ENCODE measurements at places on chromosomes 4 and X.
A peak's percentile ranks its signal among the peaks of the same experiment; 100 is the strongest.

DNA sequence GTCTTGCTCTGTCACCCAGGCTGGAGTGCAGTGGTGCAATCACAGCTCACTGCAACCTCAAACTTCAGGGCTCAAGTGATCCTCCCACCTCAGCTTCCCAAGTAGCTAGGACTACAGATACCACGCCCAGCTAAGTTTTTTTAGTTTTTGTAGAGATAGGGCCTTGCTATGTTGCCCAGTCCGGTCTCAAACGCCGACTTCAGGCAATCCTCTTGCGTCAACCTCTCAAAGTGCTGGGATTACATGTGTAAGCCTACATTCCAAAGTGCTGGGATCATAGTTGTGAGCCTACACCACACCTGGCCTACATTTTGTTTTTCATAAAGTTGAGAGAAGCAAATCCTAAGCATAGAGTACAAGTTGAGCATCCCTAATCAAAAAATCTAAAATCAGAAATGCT, 42.2 kb downstream of the SMARCA5 start:
- no peak for DNase-seq

DNA sequence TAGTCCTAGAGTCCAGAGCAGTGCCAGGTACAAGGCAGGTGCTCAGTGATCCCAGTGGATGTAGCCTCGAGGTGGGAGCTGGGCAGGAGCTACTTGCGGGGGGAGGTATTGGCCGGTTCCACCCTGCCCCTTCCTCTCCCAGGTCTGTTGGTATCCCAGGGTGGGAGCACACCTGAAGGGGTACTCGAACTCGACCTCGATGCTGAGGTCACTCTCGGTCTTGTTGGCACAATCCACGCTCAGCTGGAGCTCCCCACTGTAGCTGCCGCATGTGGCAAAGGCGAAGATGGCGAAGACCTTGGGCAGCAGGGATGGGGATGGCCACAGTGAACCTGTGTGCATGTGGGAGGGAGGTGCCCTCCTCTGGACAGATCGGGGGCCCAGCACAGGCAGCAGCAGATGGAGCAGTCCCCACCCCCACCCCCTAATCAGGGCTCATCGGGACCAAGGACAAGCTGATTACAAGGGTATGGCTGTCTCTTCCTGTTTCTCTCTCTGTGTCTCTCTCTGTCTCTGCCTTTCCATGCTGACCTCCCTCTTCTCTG, 2.4 kb downstream of the SYP start:
- DNase-seq, result no peak

GRCh38 chr4:27360790-27361267, 500.2 kb downstream of the STIM2 start:
- no peak for DNase-seq

GRCh38 chrX:24498975-24499374, 33.9 kb downstream of the PDK3 start:
- DNase-seq, result no peak

DNA sequence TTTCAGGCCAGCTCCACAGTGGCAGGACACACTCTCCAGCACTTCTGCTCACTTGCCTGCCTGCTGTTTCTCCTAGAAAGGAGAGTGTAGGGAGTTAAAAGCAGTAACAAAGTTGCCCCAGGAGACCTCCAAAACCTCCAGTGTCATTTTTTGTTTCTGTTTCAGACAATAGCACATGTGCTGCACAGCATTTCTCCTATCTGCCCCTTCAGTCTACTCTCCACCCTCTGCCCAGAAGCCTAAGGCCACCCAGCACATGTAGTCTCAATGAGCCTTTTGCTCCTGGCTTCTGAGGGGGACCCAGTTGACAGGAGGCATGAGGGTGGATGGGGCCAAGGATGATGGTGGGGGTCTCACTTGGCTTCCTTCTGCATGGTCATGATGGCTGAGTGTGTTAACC, 329.6 kb upstream of the CLNK start:
- DNase-seq, result no peak

DNA sequence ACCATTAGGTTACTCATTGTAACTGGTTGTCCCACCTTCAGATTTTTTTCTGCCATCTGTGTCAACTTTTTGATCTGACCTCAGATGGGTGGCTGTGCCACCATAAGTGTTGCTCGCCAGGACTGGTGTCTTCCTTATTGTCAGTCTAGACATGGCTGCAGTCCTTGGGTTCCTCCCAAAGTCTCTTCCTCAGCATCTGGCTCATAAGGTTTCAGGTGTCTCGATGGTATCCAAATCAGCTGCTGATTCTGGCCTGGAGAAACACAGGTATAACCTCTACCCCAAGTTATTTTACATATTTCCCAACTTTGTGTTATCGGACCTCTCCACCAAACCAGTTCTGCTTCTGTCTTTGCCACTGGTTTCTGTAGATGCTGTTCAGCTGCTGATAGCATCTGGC, 158.5 kb downstream of the ZNF518B start:
- no peak for DNase-seq

DNA sequence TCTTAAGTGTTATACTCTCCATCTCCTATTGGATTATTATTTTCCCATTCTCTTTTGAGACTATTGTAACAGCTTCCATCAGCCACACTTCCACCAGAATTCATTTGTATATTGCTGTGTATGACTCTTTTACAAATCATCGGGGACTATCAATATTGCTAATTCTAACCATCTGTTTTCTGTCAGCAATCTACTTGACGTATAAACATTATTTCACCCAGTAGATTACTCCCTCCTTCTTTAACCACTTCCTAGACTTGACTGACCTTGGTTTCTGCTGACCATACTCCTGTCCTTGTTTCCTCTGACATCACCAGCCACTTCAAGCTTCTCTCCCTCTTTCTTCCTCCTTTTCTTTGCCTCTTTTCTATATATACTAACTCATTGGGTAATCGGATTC, 402.9 kb downstream of the PCDH18 start:
- no peak for DNase-seq

DNA sequence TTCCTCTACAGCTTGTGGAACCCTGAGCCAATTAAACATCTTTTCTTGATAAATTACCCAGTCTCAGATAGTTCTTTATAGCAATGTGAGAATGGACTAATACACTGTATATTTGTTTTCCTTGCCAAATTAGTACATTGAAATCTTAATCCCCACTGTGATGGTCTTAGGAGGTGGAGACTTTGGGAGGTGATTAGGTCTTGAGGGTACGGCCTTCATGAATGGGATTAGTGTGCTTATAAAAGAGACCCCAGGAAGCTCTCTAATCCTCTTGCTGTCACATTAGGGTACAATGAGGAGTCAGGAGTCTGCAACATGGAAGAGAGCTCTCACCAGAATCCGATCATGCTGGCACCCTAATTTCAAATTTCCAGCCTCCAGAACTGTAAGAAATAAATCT, 86.6 kb downstream of the TIGD2 start:
- DNase-seq, result no peak

GRCh38 chr4:24056289-24056688, 166.4 kb upstream of the PPARGC1A start:
- DNase-seq, result no peak

DNA sequence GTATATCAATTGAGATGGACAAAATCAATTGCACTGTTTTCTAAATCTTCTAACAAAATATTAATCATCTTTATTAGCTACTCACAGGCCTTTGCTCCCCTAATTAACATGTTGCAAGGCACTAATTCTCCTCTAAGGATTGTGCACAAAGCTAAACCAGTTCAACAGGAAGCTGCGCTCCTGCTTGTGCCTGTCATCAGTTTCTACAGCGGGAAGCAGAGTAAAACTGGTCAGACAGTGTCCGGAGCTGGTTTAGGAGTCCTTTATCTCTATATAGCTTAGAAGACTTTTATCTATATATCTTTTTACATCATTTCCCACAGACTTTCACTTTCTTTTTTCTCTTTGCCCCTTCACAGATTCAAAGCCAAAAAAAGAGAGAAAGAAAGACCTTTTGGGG, 79.1 kb downstream of the ELOVL6 start:
- DNase-seq, result no peak

DNA sequence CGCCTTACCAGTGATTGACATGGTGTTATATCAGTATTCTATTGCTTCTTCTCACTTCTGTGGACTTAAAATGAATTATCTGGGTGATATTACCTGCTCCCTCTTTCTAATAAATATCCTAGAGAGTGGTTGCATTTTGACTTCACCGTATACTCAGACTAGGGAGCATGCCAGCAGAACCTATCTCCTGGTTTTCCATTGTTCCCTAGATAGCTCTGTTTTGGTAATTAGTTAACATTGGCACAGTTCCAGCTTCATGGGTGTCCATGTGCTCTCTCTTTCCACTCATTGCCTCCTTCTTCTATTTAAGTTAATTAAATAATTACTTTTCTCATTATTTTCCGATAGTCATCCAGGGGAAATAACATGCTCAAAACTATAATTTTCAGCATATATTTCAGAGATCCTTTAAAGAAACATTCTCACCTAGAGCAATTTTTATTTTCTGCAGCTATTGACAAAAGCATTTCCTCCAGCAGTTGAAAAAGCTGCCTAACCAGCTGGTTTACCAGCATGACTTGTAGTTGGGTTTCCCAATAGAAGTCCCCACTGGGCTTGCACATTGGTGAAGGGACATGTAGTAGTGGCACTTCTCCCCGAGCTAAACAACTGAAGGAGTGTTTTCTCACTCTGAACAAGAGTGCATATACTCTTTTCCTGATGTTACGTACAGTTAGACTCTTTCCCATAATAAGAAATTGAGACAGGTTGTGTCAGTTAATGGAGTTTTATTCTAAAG, 27.9 kb upstream of the PAPSS1 start:
- peak; percentile 79 for DNase-seq

GRCh38 chrX:1853447-1853846, 238.6 kb downstream of the ASMT start:
- no peak for DNase-seq

DNA sequence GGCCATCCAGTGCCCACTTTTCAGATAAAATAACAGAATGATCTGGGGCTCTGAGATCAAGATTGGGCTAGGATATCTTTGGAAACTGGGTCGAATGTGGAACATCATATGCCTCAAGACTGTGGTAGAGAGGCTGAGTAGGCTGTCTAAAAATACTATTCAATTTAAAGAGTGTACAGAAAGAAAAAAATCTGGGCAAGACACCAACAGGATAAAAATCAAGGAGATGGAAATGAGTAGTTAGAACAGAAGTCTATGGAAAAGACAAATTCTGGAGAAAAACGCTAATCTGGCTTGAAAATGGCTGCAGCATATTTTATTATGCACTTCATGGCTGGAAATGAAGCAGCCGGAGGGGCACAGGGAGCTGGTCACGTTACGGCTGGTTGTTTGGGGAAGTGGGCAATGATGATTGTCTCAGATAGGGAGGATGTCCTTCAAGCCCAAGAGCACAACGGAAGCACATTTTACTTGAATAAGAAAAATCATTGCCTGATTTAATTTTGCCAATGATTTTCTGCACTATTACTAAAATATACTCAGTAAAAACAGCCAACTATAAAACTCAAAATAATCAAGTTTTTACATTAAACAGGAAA, 27.1 kb upstream of the MAPK10 start:
- DNase-seq, result no peak

GRCh38 chr4:135485371-135485770, 1283.8 kb upstream of the PABPC4L start:
- DNase-seq, result no peak

DNA sequence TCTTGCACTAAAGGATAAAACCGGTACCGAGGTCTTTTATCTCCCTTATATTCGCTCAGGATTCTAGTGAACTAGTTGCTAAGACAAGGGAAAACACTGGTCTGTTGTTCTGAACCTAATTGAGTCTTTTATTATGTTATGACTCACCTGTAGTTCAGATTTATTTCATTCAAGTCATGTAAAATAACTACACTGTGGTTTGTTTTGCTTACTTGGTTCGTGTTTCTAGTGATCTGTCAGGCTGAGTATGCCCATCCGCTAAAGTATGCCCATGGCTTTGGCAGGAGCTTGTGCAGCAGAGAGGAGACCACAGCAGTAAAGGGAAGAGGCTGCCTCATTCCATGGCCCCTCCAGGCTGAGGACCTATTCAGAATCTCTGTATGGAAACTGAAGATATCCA, 126.1 kb downstream of the AFF1 start:
- no peak for DNase-seq
